Fibroblast of pulmonary artery (primary cell): ENCODE measurements at places on chromosomes 4 and X.

GRCh38 chrX:136041254-136041812 is 56.1 kb downstream of the SLC9A6 start:
- no peak for DNase-seq

- peak; percentile 56 for DNase-seq
Observed at GRCh38 chrX:109966246-109966645, 36.7 kb upstream of the TMEM164 start.

- DNase-seq: peak; percentile 72
Observed at GRCh38 chr4:156291317-156291716, 337.7 kb upstream of the CTSO start.

DNA sequence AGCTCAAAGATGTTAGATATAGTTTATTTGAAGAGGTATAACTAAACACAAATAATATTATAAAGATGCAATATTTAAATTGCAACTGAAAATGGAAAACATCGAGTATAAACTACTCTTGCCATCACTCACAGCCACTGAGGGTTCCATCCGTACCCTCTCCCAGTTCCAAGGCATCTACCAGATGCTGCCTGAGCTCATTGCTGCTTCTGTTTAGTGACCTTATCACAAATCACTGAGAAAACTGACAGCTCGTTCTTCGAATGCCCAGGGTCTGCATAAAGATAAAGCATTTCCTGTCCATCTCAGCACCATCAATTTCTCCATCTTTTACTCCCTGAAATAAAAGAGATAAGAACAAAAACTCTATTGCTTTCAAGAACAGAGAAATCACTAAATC is 391.7 kb upstream of the NWD2 start:
- no peak for DNase-seq

- no peak for DNase-seq
Observed at GRCh38 chrX:134191281-134191680, 45.7 kb upstream of the CCDC160 start.

GRCh38 chrX:151488677-151489076 is 74.8 kb upstream of the PASD1 start:
- DNase-seq: no peak

DNA sequence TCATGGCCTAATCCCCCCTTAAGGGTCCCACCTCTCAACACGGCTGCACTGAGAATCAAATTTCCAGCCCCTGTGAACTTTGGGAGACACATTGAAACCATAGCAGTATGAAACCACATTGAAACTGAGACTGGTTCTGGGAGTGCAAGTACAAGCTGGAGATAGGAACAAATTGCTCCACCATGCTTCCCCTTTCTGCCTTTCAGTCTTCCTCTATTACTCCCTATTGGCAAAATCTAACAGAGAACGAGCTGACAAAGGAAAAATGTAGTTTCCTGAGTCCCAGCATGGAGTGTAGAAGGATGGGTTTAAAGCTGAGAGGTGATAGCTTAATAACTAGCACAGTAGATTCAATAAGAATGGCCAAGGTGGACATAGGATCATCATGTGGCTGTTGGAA is 161.7 kb upstream of the RPL34 start:
- no peak for DNase-seq

DNA sequence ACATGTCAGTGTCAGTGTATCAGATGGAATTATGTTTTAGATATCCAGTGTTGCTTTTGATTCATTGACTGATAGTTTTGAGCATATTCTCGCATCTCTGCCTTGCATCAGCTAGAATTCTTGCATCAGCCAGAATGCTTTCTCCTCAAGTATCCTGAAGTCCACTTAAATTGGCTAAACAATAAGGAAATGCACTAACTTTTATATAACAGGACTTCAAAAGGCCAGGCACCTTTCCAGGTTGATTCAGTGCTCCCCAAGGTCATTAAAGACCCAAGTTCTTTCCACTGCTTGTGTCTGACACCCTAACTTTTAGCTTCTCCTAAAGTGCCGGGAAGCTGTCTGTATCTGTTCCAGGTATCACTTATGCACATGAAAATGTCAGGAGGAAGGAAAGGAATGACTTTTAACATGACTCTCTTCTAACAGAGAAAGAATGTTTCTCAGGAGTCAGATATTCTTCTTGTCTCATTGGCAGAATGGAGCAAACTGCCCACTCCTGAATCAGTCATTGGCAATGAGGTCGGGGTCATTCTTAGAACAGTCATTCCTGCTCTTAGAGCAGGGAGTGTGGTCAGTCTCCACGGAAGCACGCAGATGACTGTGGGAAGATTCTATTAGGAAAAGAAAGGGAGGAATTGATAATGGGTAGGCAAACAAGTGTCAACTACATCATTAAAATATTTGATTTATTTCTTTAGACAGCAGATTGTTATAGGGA is 92.9 kb upstream of the TLL1 start:
- DNase-seq: no peak

- no peak for DNase-seq
Observed at GRCh38 chr4:109798866-109799265, 2.9 kb downstream of the CFI start.

DNA sequence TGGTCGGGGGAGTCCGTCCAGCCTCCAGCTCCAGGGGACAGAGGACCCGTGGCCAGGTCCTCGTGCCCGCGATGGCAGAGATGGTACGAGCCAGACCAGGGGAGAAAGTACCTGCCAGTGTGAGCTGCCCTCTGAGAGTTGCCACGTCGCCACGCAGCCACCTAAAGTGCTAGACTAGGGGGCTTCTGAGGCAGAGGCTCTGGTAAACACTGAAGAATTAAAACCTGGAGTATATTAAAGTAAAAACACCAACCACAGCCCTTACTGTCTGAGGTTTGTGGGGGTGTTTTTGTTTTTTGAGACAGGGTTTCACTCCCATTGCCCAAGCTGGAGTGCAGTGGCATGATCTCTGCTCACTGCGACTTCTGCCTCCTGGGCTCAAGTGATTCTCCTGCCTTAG is 60.1 kb upstream of the SORCS2 start:
- DNase-seq: no peak
